ENCODE measurements at places on chromosomes 2 and 18.

DNA sequence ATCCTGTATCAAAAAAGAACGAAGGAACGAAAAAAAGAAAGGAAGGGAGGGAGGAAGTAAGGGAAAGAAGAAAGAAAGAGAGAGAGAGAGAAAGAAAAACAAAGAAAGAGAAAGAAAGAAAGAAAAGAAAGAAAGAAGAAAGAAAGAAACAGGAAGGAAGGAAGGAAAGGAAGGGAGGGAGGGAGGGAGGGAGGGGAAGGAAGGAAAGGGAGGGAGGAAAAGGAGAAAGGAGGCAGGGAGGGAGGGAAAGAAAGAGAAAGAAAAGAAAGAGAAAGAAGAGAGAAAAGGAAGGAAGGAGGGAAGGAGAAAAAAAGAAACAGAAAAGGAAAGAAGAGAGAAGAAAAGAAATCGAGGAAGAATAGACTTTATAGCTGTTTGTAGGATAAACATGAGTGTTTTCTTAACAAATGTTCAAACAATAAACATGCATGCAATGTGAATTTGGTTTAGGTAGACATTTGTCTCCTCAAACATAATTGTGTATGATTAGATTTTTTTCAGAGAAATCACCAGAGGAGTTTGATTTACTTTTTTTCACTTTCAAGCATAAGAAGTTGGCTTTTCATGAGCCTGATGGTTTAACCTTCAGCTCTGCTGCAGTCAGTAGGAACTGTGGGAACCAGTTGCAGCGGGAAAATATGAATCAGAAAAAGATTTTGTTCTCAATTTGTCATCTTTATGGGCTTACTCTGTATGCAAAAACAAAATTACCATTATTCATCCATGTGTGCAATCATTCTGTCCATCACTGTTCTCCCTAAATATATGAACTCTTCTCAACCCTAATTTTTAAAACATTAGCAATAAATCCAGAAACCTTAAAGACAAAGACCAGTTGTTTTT lies 71.6 kb downstream of the PRKRA start:
- DNase-seq: no peak

GRCh38 chr18:33959609-33960008 lies 265.1 kb downstream of the NOL4 start:
- DNase-seq: no peak

DNA sequence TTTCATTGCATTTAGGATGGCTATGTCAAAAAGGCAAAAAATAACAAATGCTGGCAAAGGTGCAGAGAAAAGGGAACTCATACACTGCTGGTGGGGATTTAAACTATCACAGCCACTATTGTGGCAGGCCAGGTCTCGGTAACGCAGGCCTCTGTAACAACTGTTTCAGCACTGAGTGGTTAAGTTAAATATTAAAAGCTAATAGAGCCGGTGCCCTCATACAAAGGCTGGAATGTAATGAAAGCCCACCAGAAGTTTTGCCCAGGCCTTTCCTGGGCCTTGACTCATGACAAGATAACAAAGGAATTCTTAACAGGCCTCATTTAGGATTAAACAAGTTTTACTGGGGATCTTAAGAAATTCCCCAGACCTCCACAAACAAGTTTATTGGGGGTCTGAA lies 10.7 kb downstream of the MERTK start:
- DNase-seq: no peak

DNA sequence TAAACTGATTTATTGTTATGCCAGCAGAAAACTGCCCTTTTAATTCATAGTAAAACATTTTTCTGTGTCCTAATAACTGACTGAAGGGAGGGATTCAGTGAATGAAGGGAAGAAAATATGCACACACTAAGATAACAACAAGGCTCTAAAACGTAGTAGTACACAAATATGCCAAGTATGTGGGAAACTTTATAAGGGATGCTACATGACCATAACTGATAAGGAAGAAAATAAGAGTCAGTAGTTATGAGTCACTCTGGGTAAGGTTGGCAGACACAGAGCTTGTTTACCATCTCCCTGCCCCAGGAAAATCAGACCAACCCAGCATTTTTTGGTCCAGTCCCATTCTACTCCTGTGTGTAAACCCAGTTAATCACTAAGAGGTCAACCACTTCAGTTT lies 124.2 kb downstream of the RPRM start:
- DNase-seq: no peak

- no peak for DNase-seq
Observed at GRCh38 chr18:48693625-48694262, 154.9 kb downstream of the CTIF start.
